AG09309 (cell line): ENCODE measurements at places on chromosomes 5 and 9.

- DNase-seq = no peak
Observed at GRCh38 chr5:31855134-31856040, 216.5 kb downstream of the PDZD2 start.

GRCh38 chr5:131589510-131590348, 45.3 kb downstream of the RAPGEF6 start:
- peak; percentile 29 for DNase-seq

GRCh38 chr5:127051591-127051990, 21.2 kb upstream of the MARCHF3 start:
- DNase-seq = no peak

GRCh38 chr5:137888466-137888862, 793 bp upstream of the PKD2L2 start:
- no peak for DNase-seq

DNA sequence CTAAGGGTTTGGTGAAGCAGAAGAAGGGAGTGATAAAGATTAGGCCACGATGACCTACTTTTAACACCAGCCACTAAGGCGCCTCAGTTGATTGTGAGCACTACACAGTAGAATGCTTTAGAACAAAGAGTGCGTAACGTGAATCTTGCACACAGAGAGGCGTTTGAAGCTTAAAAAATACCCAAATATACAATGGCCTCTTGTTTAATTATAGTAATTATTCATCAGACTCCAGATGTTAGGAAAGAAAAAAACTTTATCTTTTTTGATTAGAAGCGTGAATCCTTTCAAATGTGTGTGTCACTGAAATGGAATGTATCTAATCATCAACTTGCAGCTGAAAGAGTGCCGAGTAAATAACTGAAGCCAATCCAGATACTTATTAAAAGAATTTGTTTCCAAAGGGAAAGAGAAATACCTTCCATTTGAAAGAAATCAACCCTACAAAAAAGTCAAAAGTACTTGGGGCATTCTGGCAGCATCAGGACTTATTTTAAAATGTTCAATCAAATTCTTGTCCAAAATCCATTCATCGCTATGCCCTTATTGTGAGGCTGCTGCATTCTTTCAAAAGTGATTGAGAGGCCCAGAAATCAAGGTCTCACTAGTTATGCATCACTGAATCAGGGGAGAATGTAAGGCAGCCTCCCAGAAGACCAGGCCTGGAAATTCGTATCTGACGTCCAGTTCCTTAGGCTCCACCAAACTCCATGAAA, 337.5 kb downstream of the ZNF608 start:
- no peak for DNase-seq

DNA sequence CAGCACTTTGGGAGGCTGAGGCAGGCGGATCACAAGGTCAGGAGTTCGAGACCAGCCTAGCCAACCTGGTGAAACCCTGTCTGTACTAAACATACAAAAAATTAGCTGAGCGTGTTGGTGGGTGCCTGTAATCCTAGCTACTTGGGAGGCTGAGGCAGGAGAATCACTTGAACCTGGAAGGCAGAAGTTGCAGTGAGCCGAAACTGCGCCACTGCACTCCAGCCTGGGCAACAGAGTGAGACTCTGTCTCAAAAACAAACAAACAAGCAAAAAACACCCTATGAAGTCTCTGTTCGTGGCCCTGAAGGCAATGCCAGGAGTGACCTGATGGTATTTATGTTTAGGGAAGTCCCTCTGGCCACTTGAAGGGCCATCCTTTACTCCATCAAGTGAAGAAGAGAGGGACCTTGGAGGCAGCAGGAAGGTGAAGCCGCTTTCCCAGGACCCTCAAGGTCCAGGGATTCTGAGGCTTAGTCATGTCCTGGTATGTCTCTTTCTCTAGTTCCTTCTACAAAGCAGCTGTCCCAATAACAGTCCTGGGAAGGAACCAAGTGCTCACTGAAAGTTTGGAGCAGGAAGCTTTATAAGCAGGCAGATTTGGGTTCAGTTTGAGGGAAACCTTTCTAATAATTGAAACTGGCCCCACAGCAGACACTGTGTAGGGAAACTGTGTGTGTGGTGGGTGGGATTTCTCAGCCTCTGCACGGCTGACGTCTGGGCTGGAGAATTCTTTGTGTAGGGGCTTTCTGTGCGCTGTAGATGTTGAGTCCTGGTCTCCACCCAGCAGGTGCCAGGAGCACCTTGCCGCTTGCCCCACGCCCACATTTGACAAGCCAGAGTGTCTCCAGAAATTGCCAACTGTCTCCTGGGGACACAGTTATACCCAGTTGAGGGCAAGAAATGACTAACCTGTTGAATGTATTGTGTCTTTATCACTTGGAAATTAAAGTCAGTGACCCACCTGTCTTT, 12.5 kb downstream of the PHF2 start:
- DNase-seq = no peak

DNA sequence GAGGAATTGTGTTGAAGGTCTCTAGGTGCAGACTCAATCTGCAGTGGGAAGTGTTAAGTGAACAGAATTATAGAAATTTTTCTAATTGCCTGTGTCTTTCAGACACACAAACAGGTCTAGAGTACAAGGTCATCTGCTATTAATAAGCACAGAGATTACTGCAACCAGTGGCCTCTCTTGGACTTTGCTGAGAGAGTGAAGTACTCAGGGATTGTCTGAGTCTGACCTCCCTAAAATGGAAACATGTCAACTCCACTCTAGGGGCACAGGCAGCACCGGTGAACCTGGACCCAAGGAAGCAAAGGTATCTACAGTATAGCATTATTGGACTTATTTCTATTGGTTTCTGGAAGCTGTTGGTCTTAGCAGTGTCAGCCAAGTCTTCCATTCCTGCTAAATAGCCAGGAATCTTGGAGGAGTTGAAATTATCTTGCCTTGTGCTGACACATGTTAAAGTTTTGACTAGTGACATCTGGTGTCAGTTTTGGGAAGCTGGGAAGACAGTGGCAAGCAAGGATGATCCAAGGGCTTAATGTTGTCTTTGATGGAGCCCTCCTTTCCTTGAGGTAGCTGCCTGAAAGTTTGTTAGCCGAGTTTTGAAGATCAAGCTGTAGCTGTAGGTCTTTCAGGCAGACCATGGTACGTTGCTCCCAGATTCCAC, 61.1 kb upstream of the NMUR2 start:
- DNase-seq = no peak

- DNase-seq = no peak
Observed at GRCh38 chr5:38396766-38397165, 138.4 kb downstream of the EGFLAM start.

- DNase-seq = peak; percentile 46
Observed at GRCh38 chr5:143314659-143315058, 88.8 kb downstream of the NR3C1 start.

DNA sequence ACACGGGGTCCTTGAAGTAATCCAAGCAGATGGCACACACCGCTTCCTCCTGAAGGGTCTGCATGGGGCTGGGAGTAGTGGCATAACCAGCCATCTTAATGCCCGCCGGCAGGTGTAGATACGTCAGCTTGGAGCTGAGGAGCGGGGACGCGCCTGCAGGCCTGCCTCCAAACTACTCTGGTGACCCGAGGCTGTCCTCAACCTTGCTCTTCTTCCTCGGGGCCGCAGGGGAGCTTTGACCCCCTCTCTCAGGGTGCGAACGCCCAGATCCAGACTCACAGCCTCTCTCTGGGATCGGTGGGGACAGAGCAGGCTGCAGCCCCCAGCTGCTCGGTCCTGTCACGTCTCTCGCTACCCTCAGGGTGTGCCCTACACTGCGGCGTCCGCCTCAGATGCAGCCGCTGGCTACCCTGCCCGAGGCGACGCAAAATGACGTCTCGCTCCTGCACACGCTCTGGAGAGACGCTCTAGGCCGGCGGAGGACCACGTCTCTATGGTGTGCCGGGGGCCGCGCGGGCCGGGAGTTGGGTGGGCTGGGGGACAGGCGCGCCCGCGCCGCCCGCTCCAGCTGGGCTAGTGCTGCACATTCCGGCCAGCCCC, at the start of gene TRIM52:
Gene TRIM52 (minus strand): TSS at position 424 of the 600 bp plus-strand sequence. CDS start 330 bp downstream, at position 94.
- DNase-seq = peak; percentile 61

DNA sequence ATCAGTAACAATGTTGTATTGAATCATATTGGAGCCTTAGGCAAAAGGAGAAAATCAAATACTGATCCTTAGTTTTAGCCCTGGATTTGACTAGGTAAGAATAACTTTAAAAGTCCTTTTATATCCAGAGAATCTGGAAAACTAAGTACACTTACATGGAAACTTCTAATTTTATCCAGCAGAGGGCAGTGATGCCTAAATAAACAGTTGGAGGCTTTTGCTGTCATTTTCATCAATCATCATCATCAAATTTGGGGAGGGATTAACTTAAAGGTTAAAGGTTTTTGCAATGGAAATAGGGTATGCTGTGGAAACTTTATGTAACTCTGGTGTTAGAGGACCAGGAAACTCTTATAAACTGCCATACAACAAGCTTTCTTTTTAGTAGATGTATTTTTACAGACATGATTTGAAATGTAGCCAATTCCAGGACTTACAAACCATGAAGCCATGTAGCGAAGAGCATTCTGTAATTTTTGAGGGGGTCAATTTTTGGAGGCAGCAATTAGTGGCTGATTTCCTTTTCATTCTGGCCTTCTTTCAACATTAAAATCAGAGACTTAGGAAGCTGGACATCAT, 112.7 kb downstream of the OSTF1 start:
- DNase-seq = no peak

- DNase-seq = no peak
Observed at GRCh38 chr9:8096091-8096490, 296.5 kb upstream of the DMAC1 start.

DNA sequence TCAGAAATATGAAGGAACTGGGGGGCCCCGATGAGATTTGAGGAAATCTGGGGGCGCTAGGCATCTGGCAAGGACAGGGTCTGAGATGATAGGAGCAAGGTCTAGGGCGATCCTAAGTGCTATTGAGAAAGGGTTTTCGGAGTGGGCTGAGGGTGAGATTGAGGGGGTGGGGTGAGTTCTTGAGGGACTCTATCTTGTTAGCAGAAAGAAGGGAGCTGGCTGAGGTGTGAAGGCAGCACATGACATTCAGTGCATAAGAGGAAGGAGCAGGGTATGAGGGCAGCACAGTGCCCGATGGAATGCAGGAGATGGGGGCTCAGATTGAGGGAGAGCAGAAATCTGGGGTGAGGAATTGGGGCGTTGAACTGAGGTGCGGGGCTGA, 640 bp downstream of the TRIM32 start:
- no peak for DNase-seq

DNA sequence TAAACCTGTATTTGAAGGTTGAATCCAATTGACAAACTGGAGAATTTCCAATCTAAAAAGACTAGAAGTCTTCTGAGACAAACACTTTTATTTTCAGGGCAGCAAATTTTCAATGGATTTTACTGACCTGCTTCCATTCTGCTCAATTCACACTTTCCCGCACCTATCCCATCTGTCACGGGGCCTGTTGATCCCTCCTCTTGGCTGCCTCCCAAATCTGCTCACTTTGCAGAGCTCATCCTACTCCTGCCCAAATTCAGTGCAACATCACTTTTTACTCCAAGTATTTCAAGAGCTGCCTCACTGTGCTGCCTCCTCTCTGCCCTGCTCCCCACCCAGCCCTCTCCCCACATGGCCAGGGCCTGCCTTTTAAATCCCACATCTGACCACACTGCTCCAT, 35.1 kb downstream of the GOLM1 start:
- DNase-seq = no peak

DNA sequence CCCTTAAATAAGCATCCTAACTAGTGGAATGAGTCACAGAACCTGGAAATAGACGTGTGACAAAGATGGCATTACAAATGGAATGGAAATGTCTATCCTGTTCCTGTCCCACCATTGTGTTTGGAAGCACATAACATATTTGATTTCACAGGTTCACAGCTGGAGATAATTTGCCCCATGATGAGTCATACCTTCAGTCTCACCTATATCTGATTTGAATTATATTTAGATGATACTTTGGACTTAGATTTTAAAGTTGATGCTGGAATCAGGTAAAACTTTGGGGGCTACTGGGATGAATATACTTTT, 92.5 kb downstream of the CEMIP2 start:
- no peak for DNase-seq

- DNase-seq = no peak
Observed at GRCh38 chr5:57482671-57483106, at the start of gene ACTBL2. ACTBL2 (minus strand) TSS chr5:57482811; CDS start chr5:57482707, 104 bp downstream.

GRCh38 chr5:126805063-126805462, 28.1 kb downstream of the LMNB1 start:
- DNase-seq = peak; percentile 41

GRCh38 chr9:113352411-113352810, 3.1 kb downstream of the BSPRY start:
- no peak for DNase-seq

DNA sequence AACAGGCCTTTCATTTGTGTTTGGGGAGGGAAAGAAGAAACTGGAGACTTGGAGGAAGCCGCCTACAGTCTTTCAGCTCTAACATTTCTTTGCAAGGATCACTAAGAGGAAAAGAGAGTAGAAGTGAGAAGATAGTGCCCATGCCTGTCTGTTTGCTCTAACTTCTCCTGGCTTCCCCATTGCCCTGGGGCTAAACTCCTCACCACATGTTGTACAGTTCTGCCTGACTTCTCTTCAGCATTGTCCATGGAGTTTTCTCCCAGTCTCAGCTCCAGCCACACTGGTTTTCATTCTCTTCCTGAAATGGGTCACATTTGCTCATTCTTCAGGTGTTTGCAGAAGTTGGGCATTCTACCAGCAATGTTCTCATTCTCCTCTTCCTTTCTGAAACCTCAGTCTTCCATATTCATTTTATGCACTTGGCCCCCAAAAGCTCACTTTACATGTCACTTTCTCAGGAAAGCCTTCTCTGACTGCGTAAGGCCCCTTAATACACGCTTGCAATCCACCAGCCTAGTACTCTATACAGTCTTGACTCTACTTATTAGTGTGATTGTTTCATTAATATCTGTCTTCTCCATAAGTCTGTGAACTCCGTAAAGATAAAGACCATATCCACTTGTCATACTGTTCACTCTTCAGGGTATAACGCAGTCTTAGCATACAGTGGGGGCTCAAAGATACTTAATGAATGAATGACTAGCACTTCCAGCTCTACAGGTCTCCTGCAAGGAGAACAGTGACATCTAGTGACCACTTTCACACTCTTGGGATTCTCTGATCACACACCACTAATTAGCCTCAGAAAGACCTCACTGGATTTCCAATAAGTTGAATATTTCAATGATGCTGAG, 40.2 kb upstream of the TRIM32 start:
- no peak for DNase-seq

GRCh38 chr5:34603378-34603777, 52.8 kb upstream of the RAI14 start:
- DNase-seq = no peak

- no peak for DNase-seq
Observed at GRCh38 chr5:96278981-96279380, 154.1 kb downstream of the PCSK1 start.

GRCh38 chr9:136316271-136316751, 11.0 kb upstream of the GPSM1 start:
- DNase-seq = no peak

- peak; percentile 79 for DNase-seq
Observed at GRCh38 chr9:129509533-129509928, 111.4 kb downstream of the C9orf50 start.

GRCh38 chr9:84254972-84255371, 85.6 kb downstream of the SLC28A3 start:
- DNase-seq = no peak

- no peak for DNase-seq
Observed at GRCh38 chr5:763998-764781, 20.3 kb downstream of the ZDHHC11B start.

- DNase-seq = no peak
Observed at GRCh38 chr5:95718203-95718602, 12.9 kb upstream of the RHOBTB3 start.

- no peak for DNase-seq
Observed at GRCh38 chr5:81601919-81602318, 149.0 kb downstream of the SSBP2 start.
